ENCODE measurements at places on chromosomes 4 and X.

GRCh38 chr4:110959041-110959643, 336.3 kb upstream of the PITX2 start:
- DNase-seq = peak; percentile 56

GRCh38 chr4:8207314-8207713, 8.2 kb downstream of the SH3TC1 start:
- no peak for DNase-seq

GRCh38 chr4:134906404-134907023, 704.9 kb upstream of the PABPC4L start:
- DNase-seq = peak; percentile 59

DNA sequence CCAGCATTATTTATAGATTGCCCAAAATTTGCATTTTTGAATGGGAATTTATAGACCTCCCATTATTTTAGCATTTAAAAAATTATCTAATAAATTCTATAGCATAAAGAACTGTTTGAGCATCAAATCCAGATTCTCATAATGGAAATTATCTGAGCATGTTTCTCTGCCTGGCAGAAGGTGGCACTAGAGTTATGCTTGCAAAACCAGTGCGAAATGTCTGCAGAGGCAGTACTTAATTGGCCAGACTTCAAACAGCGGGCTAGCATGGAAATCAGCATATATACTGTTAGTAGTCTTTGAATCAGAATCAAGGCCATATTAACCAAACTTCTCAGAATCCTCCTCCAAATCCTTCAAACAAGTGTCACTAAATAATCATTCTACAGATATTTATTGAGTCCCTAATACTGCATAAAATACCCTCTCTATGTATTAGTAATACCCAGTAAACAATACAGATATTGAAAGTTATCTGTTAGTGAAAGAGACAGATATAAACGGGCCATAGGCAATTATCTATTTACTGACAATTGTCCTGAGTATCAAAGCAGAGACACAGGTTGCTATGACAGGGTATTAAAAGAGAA, 78.7 kb upstream of the DCLK2 start:
- peak; percentile 70 for DNase-seq
